ENCODE measurements at places on chromosomes 2 and 18.

- DNase-seq, result no peak
Observed at GRCh38 chr18:46373791-46374190, 269.6 kb downstream of the HAUS1 start.

DNA sequence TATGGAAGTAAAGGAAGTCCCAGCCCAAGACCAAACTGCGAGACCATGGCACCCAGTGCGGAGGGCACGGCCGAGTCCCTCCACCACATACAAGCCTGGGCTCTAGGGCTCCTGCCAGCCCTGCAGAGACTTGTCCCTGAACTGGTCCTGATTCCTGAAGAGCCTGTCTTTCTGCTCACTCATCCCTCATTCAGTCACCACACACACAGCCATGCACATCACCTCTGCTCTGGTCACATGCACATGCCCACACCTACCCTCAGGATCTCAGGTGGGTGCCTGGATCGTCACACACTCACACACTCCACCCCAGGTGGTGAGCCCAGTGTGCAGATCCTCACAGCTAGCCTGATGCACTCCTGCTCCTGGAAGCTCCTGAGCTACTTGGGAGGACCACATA, 71.4 kb upstream of the LAPTM4A start:
- DNase-seq, result no peak

DNA sequence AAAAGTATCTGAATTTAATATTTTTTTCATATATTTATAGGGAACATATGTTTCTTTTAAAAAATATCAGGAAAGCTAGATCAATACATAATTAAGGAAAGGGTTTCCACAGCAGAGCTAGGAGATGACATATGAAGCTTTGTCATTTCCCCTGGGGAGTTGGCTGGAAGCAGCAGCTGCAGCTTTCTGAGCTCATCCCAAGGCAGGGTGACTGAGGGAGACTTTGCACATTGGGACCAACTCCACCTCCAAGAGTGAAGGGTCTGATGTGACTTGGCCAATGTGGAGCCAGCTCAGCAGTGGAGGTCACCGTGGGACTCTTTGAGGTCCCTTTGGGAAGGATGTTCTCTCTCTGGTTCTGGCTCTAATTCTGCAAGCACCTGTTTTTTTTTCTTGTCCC, 315.1 kb downstream of the RDH14 start:
- peak; percentile 14 for DNase-seq

GRCh38 chr2:233331536-233331935, 22.8 kb upstream of the DGKD start:
- no peak for DNase-seq

DNA sequence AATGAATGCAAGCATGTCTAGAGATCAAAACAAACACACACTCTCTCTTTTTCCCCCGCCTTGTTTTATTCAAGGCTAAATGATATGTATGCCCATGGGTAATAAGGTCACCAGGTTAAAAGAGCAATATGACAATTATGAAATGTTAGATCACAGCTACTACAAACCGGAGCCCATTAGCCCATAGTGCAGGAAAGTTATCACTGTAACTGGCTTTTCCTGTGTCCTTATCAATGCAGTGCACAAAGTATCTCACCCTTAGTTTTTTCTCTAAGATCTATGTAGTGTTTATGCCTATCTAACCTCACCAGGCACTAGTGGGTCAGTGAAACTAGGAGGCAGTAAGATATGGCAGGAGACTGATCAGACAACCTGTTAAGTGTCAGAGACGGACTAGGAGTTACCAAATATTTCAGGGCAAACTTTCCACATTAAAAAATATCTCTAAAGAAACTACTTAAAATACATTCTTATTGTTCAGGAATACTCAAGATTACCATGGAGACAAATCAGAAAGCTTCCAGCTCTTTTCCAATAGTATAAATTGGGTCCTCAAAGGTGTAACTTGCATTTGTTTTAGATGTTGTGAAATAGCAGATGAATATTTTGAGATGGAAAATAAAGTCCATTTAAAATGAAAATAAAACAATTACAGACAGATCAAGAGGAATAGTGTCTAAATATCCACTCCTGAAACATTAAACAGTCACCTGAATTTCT, 282.2 kb downstream of the EXOC6B start:
- DNase-seq, result no peak

- no peak for DNase-seq
Observed at GRCh38 chr2:220455351-220455990, 828.0 kb downstream of the SLC4A3 start.

DNA sequence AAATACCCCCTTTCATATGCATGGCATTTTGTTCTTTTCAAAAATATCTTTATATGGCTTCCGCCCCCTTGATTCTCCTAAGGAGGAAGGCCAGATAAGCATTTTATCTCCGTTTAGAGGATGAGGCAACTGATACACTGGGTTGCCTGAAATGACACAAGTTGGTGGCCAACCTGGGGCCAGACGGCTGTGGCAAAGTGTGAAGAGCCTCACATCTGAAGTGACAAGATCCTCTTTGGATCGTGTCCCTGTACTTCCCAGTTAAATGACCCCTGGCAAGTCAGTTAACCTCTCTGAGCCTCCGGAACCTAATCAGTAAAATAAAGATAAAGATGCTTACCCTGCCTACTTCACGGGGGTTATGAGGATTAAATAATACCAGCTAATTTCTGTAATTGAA, 4.6 kb downstream of the SETBP1 start:
- no peak for DNase-seq

- DNase-seq, result no peak
Observed at GRCh38 chr18:42024131-42024530, 69.1 kb downstream of the PIK3C3 start.

DNA sequence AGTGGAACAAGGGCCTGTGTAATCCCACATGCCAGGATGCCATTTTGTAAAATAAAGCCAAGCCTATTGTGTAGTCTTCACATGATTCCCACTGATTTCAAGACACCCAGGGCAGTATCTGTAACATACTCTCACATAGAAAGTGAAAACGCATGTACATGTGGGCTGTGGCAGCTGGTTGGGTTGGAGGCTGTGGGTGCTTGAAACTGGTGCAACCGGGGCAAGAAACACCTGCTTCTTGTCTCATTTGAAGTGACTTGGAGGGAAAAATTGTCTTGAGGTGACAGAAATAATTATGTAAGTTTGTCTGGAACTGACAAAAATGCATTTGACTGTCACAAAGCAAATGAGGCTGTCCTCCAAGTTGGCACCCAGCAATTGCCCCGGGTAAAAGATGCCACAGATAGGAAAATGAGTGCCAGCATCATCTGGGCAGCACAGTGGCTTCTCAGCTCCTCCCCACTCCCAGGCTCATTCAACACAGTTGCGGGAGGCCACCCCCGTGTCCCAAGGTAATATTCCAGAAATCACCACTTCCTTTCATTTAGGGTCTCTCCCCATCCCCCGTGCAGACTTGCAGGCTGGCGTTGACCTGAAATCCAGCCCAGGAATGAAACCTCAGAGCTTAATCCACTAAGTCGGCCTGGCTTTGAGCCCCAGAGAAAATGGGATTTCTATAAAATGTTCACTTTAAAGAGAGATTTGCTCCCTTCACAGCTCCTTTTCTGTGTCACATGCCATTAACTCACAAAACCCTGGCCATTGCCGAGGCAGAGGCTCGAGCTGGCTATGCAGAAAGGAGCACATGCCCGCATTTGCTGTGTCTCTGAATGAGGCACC, 293.9 kb upstream of the PARD3B start:
- no peak for DNase-seq

- DNase-seq, result no peak
Observed at GRCh38 chr2:180938451-180938850, 42.0 kb upstream of the UBE2E3 start.

DNA sequence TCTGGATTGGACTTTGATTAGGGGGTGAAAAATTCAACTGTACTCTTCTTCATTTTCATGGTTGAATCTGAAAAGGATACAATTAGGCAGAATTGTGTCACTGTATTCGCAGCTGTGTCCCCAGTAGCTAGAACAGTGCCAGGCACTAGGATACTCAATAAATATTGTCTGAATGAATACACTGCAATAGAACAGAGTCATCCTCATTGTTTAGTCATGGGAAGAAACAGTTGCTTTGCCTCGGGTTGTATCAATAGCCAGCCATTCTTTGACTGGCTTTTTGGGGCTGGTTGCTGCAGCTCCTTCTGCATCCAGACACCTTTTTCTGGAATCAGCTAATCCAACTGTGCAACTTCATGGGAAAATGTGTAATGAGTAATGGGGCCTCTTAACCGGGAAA, 18.1 kb upstream of the DYNC1I2 start:
- no peak for DNase-seq

GRCh38 chr2:43024515-43025011, 201.8 kb downstream of the ZFP36L2 start:
- DNase-seq, result peak; percentile 21

- no peak for DNase-seq
Observed at GRCh38 chr2:69917852-69918251, 2.9 kb downstream of the MXD1 start.

DNA sequence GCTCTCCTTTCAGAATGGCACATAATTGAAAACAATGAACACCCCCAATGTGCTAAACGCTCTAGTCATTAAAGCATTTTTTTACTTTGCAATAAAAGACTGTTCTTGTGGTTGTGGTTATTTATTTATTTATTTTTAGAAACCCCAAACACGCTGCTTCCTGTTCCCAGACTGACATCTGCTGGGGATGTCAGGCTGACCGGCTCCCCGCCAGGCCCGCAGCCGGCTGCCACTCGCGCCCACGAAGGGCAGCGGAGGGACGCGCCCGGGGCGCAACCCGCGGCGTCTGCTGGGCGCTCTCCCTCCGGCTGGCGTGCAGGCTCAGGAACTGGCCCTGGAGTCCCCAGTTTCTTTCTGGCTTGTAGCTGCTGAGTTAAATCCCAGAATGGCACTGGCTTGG, 83.1 kb upstream of the SP3 start:
- no peak for DNase-seq

DNA sequence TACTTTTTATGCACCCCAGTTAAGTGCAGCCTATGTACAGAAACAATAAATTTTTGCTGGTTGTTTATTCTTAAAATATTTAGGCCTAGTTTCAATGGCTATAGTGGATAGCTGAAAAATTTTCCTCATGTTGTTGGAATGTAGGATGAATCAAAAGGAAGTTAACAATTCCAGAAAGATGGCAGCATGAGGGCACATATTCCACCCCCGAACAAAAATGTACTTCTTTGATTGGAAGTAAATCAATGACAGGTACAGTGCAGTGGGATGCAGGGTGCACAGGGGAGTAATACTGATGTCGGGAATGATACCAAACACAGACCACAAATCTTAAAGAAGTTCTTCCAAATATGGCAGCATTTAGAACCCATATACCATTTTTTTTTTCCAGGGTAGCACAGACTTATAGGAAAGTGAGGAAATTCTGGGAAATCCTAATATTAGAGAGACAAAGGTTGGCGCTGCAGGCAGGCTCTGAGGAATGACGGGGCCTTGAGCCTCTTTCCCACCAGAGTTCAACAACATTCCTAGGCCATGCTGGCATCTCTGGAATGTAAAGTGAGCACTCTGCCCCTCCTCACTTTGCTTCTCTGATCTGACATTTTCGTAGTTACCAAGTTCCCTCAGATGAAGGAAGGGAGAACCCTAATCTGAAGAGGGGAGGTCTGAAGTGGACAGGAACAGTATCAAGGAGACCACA, 36.6 kb upstream of the IKZF2 start:
- no peak for DNase-seq

DNA sequence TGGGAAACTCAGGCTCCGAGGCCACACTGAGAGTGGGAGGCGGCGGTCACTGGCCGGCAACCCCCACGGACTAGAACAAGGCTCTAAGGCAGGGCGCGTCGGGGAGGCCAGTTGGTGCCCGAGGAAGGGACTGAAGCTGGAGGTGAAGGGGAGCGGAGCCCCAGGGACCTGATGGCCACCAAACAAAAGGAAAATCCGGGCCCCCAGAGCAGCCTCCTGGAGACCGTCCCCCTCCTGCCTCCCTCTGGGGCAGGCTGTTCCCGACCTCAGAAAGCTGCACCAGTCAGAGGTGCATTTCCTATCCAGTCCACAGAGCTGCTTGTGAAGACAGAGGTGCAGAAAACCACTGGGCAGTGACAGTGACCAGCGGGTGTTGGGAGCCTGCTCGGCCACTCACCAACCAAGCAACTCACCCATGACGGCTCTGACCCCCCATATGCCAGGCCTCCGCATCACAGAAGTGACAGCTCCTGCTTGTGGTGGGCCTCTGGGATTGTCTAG, 172.7 kb downstream of the TWIST2 start:
- DNase-seq, result no peak

DNA sequence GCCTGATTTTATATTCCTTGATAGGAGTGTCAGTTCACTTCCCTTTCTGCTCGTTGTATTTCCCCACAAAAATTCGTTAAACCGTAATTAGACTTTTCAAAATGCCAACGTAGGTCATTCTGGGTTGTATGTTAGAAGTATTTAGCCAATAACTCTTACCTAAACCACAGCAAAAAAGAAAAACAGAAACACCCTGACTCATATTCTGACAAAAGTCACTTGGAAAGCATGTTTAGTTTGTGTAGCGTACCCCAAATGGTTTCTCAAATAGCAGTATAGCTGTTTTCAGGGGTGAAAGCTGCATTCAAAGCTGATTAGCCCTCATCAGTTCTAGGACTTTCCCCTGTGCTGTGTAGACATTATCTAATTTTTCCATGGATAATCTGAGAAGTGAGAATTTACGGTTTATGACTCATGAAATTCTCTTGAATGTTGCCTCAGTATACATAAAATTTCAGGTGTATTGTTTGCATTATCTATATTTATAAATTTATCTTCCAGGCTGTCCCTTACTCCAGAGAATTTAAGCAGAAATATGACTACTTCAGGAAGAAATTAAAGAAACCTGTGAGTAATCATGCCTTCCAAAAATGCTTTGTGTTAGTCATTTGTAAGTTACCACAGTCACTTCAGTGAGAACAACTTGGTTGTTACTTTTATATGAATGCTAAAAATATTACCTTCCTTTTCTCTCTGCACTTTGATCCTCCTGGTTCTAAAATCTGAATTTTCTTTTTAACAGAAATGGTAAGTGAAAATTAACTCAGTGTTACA, 264.9 kb downstream of the ALPK2 start:
- no peak for DNase-seq

GRCh38 chr2:235725016-235725489, 231.2 kb downstream of the AGAP1 start:
- DNase-seq, result peak; percentile 22

GRCh38 chr18:23994361-23994902, 20.1 kb upstream of the TTC39C start:
- DNase-seq, result peak; percentile 98

- peak; percentile 70 for DNase-seq
Observed at GRCh38 chr2:99571954-99572353, 82.1 kb upstream of the REV1 start.

GRCh38 chr2:208359632-208359986, 47.0 kb upstream of the PTH2R start:
- no peak for DNase-seq

- no peak for DNase-seq
Observed at GRCh38 chr2:132620115-132620514, 49.9 kb downstream of the LYPD1 start.

All from NCI-H1092 treated with DMSO at 0.1 percent for 48 hours (cell line).